ENCODE measurements at places on chromosomes 7 and 10.
A peak's percentile ranks its signal among the peaks of the same experiment; 100 is the strongest.

DNA sequence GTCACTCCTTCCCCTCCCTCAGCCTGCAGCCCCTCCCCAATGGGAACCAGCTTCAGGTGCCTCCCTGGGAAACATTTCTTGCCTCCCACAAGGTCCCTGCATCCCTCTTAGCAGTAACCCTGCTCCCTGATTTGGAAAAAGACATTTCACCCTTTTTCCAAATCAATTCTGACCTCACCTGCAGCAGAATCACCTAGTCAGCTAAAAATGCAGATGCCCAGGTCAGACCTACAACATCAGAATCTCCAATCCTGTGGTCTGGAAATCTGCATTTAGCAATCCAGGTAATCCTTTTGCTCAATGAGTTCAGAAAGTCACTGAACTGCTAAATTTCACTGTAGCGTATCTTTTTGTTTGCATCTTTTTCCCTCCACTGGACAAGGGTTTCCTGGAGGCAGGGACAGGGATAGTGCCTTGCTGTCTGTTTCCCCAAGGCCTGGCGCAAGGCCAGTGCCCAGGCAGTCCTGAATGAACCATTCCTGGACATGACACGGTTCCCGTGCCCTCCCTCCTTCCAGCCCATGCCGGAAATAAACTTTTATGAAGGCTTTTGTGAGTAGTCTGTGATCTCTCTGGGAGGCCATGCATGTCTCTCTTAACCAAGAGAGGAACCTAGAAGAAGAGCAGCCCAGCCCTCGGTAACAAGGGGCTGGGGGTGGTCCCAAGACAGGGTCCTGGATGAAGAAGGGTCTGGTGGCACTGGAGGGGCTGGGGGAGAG, 44.0 kb downstream of the COL13A1 start:
- no peak for DNase-seq

DNA sequence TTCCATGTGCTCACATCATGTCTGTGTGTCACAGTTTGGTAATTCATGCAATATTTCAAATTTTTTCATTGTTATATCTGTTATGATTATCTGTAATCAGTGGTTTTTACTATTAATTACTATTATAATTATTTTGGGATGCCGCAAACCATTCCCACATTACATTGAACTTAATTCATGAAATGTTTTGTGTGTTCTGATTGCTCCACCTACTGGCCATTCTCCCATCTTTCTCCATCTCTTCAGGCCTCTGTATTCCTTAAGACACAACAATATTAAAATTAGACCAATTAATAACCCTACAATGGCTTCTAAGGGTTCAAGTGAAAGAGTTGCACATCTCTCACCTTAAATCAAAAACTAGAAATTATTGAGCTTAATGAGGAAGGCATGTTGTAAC, 398.5 kb downstream of the PCDH15 start:
- no peak for DNase-seq

DNA sequence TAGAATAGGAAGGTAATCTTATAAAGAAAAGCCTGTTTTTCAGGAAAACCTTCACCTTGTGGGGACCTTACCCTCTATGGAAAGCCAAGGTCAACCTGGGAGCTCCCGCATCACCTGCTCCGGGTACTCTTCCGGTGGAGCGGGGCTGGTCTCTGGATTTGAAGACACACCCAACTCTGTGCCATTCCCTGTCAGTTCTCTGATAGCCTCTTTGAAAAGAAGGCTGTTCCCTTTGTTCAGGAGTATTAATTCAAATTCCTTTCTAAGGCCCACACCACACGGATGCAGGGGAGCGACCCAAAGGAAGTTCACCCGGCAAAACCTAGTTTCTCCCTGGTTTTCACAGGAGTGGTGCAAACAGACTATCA, 10.7 kb downstream of the CTBP2 start:
- no peak for DNase-seq

GRCh38 chr10:128035557-128035973, 90.7 kb downstream of the MKI67 start:
- peak; percentile 41 for DNase-seq

- no peak for DNase-seq
Measured at GRCh38 chr10:90920986-90921666, at the start of gene ANKRD1. ANKRD1 (minus strand) TSS chr10:90921087; CDS start chr10:90921027, 60 bp downstream.

DNA sequence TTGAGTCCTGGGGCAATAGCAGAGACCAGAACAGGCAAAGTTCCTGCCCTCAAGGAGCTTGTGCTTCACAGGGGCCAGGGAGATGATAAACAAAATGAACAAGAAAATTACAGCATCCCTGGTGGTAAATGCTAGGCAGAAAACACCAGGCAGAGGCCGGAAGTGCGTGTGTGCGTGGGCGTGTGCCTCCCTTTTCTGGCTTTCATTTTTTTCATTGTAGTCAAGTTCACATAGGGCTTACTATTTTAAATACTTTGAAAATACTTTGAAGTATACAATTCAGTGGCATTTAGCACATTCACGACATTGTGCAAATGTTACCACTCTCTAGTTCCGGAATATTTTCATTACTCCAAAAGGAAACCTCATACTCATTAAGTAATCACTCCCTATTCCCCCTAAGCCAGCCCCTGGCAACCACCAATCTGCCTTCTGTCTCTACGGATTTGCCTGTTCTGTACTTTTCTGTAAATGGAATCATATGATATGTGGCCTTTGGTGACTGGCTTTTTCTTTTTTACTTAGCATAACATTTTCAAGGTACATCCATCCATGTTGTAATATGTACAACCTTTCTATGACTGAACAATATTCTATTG, 88.1 kb upstream of the PDCD4 start:
- DNase-seq, result no peak

All from progenitor cell of endocrine pancreas (in vitro differentiated cells).